ENCODE measurements at places on chromosomes 12 and 14. TPM values are rescaled to one million over a fixed set of nuclear protein-coding genes. Genes with fewer than 3 reads are reported as not detected.
A peak's percentile ranks its signal among the peaks of the same experiment; 100 is the strongest.

Gene DACT1
- total RNA-seq: 22.4 TPM

DNA sequence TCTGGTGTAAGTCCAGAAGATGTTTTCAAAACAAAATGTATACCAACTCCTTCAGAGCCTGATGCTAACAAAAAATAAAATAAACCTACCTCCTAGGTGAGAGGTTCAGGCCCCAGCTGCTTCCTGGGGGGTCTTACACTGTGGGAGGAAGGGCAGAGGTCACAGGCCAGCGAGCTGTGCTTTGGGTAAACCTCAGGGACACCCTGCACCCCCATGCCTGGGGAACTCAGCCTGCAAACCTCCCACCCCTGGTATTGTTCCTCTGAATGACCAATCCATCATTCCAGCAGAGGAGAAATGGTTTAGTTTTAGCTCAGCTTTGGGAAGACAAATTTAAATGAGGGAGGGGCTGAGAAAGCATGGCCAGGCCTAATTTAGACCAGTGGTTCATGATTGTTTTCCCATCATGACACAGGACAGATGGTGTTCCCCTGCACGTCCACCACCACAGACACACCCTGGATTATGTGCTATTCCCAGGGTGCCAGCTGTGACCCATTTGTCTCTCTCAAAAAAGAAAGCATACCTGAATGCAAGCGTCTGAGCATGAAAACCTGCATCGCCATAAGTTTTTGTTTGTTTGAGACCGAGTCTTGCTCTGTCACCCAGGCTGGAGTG, 14.5 kb upstream of the TFCP2 start:
- no peak overlapping the region for H3K4me3 ChIP-seq
- no peak for DNase-seq
- peaks cover 7% of the 10 kb centered on the region for H3K4me1 ChIP-seq
- H3K27me3 ChIP-seq: no peaks in the 10 kb centered on the region
- no peak overlapping the region for H3K27ac ChIP-seq
- H3K36me3 ChIP-seq: peaks cover 4% of the 10 kb centered on the region

Gene BHLHE41
- 39.0 TPM for total RNA-seq

GRCh38 chr12:89389755-89390661, 37.7 kb upstream of the DUSP6 start:
- no peaks in the 10 kb centered on the region for H3K27me3 ChIP-seq
- peaks cover 18% of the 10 kb centered on the region for H3K4me1 ChIP-seq
- no peaks in the 10 kb centered on the region for H3K36me3 ChIP-seq
- no peak overlapping the region for H3K4me3 ChIP-seq

DNA sequence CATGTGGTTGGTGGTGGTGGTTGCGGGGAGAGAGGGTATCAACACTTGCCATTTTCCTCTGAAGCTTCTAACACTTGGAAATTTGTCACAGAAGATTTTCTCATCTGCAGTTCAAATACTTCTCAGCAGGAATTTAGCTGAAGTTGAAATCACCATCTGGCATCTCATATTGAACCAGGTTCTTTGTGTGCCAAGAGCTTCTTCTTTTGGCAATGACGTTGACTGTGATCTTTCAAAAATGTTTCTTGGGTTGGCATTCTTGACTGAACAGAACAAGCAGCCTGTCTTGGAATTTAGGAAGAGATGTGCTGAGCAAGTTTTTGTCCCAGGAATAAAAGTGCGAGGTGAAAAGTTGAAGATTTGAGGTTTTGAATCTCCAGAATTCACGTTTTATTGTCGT, 8.7 kb upstream of the NIN start:
- no peak for DNase-seq
- H3K4me3 ChIP-seq: no peak overlapping the region
- no peaks in the 10 kb centered on the region for H3K36me3 ChIP-seq
- no peaks in the 10 kb centered on the region for H3K4me1 ChIP-seq

GRCh38 chr14:94103554-94104150, 6.9 kb upstream of the IFI27 start:
- no peaks in the 10 kb centered on the region for H3K4me1 ChIP-seq
- DNase-seq: no peak
- no peaks in the 10 kb centered on the region for H3K27me3 ChIP-seq
- H3K27ac ChIP-seq: no peak overlapping the region
- no peak overlapping the region for H3K4me3 ChIP-seq
- no peaks in the 10 kb centered on the region for H3K36me3 ChIP-seq

GRCh38 chr12:43416981-43417380, 135.0 kb downstream of the ADAMTS20 start:
- DNase-seq: no peak
- no peaks in the 10 kb centered on the region for H3K27me3 ChIP-seq
- no peaks in the 10 kb centered on the region for H3K36me3 ChIP-seq

- H3K27ac ChIP-seq: no peak overlapping the region
- no peak overlapping the region for H3K4me3 ChIP-seq
- no peaks in the 10 kb centered on the region for H3K27me3 ChIP-seq
- no peaks in the 10 kb centered on the region for H3K36me3 ChIP-seq
- peak; percentile 65 for DNase-seq
These were observed 6.9 kb upstream of the DCN start for GRCh38 chr12:91189516-91189915.

DNA sequence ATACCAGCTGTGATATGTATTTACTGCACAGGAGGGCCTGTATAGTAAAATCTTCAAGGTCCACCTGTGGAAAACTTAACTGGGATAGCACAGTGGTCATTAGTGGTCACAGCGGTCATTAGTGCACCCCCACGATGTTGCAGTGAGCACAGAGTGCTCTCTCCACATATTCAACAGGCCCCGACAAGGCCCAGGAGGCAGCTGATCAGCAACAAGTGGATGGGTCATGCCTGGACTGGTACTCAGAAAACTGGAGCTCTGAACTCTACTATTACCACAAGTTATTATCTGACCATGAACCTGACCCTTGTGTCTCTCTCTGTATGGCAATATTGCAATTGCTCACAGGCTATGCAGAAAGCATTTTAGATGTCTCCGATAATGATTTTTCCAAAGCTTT, 129.5 kb downstream of the SLC35F4 start:
- no peak for DNase-seq
- no peak overlapping the region for H3K4me3 ChIP-seq
- H3K27ac ChIP-seq: no peak overlapping the region

DNA sequence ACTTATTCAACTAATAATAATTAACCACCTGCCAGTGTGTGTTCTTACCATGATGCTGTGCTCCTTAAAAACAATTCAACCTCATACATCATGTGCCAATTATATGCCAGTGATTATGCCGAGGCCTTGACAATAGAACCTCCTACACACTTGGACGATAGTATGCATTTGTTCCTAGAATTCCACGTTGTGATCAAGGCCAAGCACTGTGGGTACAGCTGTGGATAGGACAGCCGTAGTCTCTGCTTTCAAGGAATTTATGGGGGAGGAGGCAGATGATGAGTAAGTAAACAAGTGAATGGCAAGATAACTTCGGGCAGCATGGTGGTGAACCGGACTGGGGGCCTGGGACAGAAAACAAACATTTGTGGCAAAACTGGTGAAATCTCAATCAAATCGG, 18.0 kb upstream of the MYO1H start:
- no peaks in the 10 kb centered on the region for H3K4me1 ChIP-seq
- DNase-seq: no peak
- no peaks in the 10 kb centered on the region for H3K36me3 ChIP-seq
- no peaks in the 10 kb centered on the region for H3K27me3 ChIP-seq
- no peak overlapping the region for H3K27ac ChIP-seq

DNA sequence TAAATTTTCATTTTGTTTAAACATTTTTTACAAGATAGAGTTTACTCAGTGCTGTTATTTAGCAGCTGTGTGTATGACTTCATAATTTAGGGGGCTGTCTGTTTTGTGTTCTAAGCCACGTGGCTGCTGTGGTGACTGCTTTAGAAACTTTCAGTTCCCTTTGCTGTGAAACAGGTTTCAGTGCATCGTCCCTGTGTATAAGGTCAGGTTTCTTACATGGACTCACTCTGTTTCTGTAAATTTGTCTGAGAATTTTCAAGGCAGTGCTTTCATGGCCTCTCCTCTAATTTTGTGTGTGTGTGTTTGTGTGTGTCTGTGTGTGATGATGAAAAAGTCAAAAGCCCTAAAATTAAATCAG, 32.4 kb downstream of the BICD1 start:
- no peaks in the 10 kb centered on the region for H3K27me3 ChIP-seq
- peaks cover 5% of the 10 kb centered on the region for H3K4me1 ChIP-seq
- H3K36me3 ChIP-seq: no peaks in the 10 kb centered on the region
- no peak overlapping the region for H3K4me3 ChIP-seq

- no peak overlapping the region for H3K27ac ChIP-seq
- no peak overlapping the region for H3K4me3 ChIP-seq
- no peaks in the 10 kb centered on the region for H3K27me3 ChIP-seq
- no peaks in the 10 kb centered on the region for H3K36me3 ChIP-seq
- no peak for DNase-seq
These were observed 197.6 kb upstream of the AVPR1A start for GRCh38 chr12:63348556-63348955.

DNA sequence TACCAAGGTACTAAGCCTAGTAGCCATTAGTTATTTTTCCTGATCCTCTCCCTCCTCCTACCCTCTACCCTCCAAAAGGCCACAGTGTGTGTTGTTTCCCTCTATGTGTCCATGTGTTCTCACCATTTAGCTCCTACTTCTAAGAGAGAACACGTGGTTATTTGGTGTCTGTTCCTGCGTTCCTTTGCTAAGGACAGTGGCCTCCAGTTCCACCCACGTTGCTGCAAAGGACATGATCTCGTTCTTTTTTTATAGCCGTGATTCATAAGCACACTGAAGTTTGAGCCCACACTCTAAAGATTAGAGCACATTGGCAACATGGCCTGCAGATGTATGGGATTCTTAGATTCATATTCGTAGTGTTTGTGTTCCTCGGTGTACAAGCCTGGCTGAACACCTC, 8.1 kb upstream of the STX2 start:
- no peak for DNase-seq
- H3K4me1 ChIP-seq: no peaks in the 10 kb centered on the region
- H3K27ac ChIP-seq: no peak overlapping the region
- H3K36me3 ChIP-seq: no peaks in the 10 kb centered on the region

DNA sequence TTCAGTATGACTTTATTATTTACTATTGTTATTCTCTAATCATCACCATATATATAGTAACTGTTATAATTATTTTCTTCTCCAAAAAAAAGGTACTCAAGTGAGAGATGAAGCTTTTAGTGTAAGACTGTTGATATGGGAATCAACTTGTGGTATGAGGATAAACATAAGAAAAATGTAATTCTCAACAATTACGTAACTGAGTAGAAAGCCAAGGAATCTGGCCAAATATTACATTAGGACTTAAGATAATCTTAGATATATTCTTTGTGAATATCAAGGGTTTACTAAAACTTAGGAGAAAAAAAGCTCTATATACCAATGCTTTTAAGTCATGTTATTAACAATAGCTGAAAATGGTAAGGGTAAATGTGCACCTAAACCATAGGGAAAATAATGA, 13.3 kb downstream of the SENP1 start:
- H3K4me1 ChIP-seq: no peaks in the 10 kb centered on the region
- DNase-seq: peak; percentile 67
- H3K36me3 ChIP-seq: peaks cover 15% of the 10 kb centered on the region
- no peak overlapping the region for H3K4me3 ChIP-seq

- no peaks in the 10 kb centered on the region for H3K27me3 ChIP-seq
- no peak overlapping the region for H3K27ac ChIP-seq
- peaks cover 10% of the 10 kb centered on the region for H3K4me1 ChIP-seq
- peaks cover 16% of the 10 kb centered on the region for H3K36me3 ChIP-seq
- DNase-seq: no peak
These were observed 10.7 kb downstream of the SLC25A47 start for GRCh38 chr14:100333827-100334226.

GRCh38 chr14:98137131-98138025, 1134.6 kb downstream of the BCL11B start:
- H3K27ac ChIP-seq: no peak overlapping the region
- no peaks in the 10 kb centered on the region for H3K4me1 ChIP-seq
- no peaks in the 10 kb centered on the region for H3K36me3 ChIP-seq
- H3K4me3 ChIP-seq: no peak overlapping the region
- DNase-seq: peak; percentile 56

GRCh38 chr14:85366226-85366625, 163.7 kb upstream of the FLRT2 start:
- DNase-seq: no peak
- H3K27me3 ChIP-seq: no peaks in the 10 kb centered on the region
- no peaks in the 10 kb centered on the region for H3K36me3 ChIP-seq
- H3K27ac ChIP-seq: no peak overlapping the region
- no peaks in the 10 kb centered on the region for H3K4me1 ChIP-seq

- H3K27ac ChIP-seq: no peak overlapping the region
- no peaks in the 10 kb centered on the region for H3K36me3 ChIP-seq
- H3K4me1 ChIP-seq: no peaks in the 10 kb centered on the region
- peak; percentile 47 for DNase-seq
These were observed 19.9 kb upstream of the MSI1 start for GRCh38 chr12:120388691-120389481.

- no peak overlapping the region for H3K27ac ChIP-seq
- no peaks in the 10 kb centered on the region for H3K4me1 ChIP-seq
- no peak overlapping the region for H3K4me3 ChIP-seq
- no peak for DNase-seq
- no peaks in the 10 kb centered on the region for H3K27me3 ChIP-seq
- no peaks in the 10 kb centered on the region for H3K36me3 ChIP-seq
These were observed 266.4 kb upstream of the CAND1 start for GRCh38 chr12:67002720-67003119.

GRCh38 chr12:17478908-17479673, 610.9 kb downstream of the RERGL start:
- no peak overlapping the region for H3K27ac ChIP-seq
- no peak overlapping the region for H3K4me3 ChIP-seq
- H3K4me1 ChIP-seq: no peaks in the 10 kb centered on the region
- no peak for DNase-seq
- H3K36me3 ChIP-seq: no peaks in the 10 kb centered on the region
- H3K27me3 ChIP-seq: no peaks in the 10 kb centered on the region

GRCh38 chr14:99654235-99654985, 9.5 kb downstream of the HHIPL1 start:
- no peaks in the 10 kb centered on the region for H3K36me3 ChIP-seq
- H3K27ac ChIP-seq: no peak overlapping the region
- H3K4me1 ChIP-seq: peaks cover 9% of the 10 kb centered on the region

DNA sequence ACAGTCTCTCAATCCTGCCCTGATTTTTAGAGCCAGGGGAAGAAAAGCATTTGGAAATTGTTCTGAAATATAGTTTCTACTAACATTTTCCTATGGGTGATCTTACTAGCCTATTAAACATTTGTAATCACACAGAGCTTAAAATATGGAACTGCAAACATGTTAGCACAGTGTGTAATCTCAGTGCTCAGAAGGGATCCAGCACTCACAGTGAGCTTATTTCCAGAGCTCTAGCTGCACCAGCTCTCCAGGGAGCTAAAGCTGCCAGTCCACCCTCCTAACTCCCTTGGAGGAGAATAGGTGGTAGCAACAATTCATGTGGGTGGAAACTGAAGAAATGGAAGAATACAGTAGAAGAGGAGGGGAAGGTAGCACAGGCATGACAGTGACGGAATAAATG, 64.9 kb upstream of the SYT1 start:
- H3K4me1 ChIP-seq: no peaks in the 10 kb centered on the region
- H3K4me3 ChIP-seq: no peak overlapping the region
- no peak for DNase-seq
- H3K27me3 ChIP-seq: no peaks in the 10 kb centered on the region
- no peak overlapping the region for H3K27ac ChIP-seq
